ENCODE measurements at places on chromosomes 12 and 14.
A peak's percentile ranks its signal among the peaks of the same experiment; 100 is the strongest.

- DNase-seq, result no peak
Measured at GRCh38 chr12:116524311-116524710, 34.9 kb upstream of the MAP1LC3B2 start.

GRCh38 chr12:68113644-68114043, 45.9 kb downstream of the IFNG start:
- peak; percentile 25 for DNase-seq

DNA sequence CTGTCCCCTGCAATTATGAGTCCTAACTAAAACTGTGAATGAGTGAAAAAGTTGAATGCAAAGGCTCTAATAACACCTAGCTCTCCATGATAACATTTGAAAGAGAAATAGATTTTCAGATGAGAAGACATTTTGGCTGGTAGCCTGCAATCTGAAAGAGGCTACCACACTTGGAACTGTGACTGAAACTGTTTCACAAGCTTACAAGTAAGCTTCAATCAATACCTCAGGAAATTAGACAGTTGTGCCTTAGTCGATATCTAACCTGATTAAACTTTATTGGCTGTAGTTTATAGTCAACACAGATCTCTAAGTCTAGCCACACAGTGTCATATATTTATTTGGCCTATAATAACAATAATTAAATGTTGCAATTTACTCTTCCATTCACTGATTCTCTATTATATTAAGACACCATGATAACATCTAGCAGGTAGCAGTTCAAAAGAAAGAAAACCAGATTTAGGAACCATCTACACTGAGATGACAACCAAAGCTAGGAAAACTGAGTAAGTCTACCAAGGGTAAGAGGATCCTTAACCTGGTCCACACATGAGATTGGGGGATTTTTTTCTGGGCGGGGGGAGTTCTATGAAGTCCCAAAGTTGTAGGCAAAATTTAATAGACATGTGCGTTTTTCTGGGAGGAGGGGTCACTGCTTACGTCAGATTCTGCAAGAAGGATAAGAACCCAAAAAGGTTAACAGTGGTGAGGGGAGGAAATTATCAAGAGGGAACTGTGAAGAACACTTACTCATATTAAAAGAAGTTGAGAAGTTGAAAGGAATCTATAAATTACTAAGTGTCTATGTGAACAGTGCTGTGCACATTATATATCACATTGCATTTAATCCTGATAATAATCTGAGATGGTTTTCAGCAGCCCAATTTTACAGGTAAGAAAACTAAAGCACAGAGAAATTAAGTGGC, 65.8 kb downstream of the NUMB start:
- DNase-seq, result no peak

DNA sequence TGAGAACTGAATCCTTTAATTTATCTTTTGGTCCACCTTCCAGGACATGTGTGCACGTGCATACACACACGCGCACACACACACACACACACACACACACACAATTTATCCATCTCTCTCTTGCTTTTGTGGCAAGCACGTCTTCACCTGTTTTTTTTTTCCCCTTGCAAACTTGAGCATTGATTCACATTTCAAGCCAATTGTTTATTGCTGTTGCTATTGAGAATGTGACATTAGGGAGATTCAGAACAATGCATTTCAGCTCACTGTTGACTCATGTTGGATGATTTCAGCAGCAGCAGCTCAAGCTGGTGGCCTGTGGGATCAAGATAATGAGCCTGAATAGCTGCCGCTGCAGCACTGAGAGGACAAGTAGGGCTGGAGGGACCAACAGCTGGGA, 128.9 kb downstream of the SNAPC1 start:
- DNase-seq, result no peak

DNA sequence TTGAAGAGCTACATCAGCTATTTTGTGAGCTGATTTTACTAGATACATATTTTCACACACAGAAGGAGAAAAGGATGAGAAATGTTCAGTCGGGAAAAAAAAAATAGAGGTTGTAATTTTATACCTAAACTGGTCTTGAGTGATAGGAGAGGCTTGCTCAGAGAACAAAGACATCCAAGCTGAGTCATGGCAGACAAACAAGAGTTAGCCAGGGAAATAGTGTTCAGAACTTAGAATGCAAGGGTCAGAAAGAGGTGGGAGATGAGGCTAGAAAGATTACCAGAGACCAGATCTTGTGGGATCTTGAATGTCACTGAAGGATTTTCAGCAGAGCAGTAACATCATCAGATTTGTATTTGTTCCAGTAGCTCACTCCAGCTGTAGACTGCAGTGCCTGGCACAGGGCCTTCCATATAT, 121.9 kb upstream of the ATF1 start:
- no peak for DNase-seq

- no peak for DNase-seq
Measured at GRCh38 chr12:92408072-92408900, 262.6 kb upstream of the BTG1 start.

GRCh38 chr12:111438481-111438880, 32.8 kb downstream of the SH2B3 start:
- DNase-seq, result peak; percentile 51

GRCh38 chr14:54882521-54882920, 20.1 kb downstream of the GCH1 start:
- DNase-seq, result no peak
